ENCODE measurements at places on chromosomes 7 and 10.

DNA sequence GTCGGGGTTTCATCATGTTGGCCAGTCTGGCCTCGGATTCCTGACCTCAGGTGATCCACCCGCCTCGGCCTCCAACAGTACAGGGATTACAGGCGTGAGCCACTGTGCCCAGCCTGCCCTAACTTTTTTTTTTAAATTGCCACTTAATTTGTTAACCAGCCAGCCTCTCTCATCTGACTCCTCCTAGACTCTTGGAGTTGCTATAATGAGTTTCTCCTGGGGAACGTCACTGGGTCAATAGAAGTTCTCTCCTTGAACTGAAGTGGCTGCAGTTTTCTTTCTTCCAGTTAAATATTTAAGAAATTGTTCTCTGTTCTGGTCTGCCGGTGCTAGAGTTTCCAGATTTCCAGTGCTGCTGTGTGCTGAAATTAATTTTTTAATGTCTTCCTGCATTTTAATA is 27.6 kb downstream of the NEUROD6 start:
- DNase-seq: no peak

- DNase-seq: no peak
Measured at GRCh38 chr7:105295596-105296352, 92.9 kb downstream of the SRPK2 start.

DNA sequence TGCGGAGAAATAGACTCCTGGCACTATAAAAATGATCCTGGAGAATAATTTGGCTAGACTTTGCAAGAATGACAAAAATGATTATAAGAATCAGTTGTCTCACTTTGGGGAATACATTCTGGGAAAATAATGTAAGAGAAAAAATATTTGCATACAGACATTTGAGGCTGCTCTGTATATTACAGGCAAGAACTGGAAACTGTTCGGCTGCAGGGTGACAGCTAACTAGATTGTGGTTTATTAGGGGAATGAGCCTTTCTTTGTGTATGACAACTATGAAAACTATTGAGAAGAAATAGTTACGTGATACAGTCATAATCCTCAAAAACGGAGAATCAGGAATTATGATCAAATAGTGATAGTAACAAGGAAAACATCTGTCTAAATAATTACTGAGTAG is 8.6 kb downstream of the TRIM56 start:
- no peak for DNase-seq

DNA sequence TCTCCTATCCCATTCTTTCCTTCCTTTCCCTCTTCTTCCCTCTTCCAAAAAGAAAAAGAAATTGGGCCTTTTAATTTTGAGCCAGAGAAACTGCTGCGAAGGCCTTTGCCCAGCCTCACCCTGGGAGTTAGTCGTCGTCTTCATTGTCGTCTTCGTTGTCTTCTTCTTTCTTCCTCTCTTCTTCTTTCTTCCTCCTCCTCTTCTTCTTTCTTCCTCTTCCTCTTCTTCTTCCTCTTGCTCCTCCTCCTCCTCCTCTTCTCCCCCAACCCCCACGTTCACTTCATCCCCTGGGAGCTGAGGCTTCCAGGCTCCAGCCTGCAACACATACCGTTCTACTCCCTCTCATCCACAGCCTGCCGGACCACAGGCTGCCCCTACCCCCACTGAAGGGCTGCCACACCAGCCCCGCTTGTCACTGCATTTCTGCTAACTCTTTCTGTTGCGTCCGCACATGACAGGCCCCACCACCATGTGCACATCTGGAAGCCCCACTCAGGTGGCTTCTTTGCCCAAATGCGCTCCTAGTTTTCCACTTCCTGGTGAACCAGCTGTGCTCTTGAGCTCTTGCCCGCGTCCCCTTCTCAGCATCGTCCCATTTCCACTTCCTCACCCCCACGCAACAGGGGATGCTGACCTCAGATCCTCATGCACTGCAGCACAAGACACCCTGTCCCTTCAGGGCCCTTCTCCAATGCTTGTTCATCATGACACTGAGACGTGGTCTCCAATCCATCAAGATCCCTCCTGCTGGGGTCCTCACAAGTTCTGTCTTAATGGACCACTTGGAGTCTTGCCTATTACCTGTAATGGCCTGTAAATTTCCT is 94.9 kb upstream of the SH2B2 start:
- no peak for DNase-seq

- no peak for DNase-seq
Measured at GRCh38 chr7:16402091-16402490, 19.2 kb downstream of the CRPPA start.

GRCh38 chr7:157710396-157710795 is 373.6 kb downstream of the DNAJB6 start:
- DNase-seq: no peak

DNA sequence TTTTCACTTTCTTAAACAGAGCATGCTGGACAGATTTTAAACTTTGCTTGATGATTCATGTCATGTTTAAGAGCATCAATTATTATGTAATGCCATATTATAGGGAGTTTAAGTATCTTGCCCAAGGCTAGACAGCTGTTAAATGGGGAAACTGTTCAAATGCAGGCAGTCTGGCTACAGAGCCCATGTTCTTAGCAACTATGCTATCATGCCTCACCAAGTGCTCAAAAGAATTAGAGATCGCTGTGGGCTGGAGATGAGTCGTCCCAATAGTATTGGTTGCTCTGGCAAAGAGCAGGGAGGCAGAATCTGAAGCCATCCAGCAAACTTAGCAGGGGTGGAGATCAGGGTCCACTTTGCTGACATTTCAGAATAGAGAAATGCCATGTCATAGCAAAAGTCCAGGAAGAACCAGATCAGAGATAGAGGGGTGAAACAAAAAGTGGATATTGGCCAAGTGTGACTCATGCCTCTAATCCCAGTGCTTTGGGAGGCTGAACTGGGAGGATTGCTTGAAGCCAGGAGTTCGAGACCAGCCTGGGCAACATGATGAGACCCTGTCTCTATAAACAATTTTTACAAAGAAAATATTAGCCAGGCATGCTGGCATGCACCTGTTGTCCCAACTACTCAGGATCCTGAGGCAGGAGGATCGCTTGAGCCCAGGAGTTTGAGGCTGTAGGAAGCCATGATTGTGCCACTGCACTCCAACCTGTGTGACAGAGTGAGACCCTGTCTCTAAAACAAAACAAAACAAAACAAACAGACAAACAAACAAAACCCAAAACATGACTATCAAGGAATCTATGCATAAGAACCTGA is 57.8 kb downstream of the BAMBI start:
- no peak for DNase-seq

DNA sequence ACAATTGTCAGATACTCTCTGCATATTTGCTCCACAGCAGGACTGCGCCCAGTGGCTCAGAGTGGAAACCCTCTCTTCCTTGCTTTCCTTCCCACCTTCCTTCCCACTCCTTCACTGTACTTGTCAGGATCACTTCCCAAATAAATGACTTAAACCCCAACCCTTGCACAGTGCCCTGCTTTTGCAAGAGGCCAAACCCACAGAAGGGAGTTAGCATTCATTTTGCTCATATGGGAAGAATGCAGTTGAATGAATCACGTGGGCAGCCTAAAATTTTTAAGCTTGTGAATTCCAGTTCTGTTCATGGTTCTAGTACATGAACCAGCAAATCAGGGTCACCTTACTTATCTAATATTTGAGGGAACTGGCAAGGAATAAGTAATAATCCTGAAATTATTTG is 47.7 kb upstream of the SFMBT2 start:
- DNase-seq: no peak

DNA sequence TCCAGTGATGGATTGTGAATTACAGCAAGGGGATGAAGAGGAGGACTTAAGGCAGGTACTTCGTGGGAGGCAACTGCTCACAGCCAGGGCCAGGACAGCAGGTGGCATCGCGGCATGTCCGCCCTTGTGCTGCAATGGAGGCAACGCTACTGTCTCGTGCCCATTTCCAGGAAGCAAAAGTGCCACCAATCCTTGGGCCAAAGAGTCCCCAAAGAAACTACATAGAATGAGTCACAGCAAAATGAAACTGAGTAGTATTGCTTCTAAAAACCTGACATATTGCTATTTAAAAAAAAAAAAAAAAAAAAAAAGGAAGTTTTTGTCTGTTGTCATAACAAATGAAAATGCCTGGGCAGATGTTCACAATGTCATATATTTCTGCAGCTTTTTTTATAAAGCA is 46.6 kb downstream of the RSU1 start:
- no peak for DNase-seq

DNA sequence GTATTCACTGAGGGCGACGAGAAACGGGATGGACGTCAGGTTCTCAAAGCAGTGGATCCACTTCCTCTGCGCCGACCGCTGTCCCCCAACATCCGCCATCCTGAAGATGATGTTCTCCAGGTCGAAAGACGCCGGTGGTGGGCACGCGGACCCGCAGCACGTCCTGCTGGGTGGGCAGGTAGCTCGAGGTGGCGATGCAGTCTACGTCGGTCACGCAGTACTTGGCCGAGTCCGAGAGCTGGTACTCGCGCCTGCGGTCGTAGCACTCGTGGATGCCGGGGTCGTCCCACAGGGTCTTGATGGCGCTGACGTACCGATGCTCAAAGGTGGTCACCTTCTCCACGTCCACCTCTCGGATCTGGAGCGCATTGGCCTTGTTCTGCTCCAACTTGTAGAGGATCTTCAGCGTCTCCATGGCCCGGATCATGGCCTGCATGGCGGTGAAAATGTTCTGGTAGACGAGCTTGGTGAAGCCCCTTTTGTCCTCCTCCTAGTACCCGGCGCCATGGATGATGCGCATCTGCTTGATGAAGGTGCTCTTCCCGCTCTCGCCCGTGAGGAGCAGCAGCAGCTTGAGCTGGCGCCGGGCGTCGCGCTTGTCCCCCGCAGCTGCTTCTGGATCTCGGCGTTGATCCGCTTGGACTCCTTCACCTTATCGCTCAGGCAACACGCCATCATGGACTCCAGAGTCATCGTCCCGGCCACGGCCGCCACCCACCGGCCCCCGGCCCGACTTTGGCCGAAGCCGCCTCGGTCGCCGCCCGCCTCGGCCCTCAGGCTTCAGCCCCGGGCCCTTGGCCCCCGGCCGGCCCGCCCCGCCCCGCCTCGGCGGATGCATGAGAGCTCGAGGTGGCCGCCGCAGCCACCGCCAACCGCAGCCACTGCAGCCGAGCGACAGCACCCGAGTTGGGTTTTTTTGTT is 122.9 kb upstream of the KCTD7 start:
- DNase-seq: no peak

DNA sequence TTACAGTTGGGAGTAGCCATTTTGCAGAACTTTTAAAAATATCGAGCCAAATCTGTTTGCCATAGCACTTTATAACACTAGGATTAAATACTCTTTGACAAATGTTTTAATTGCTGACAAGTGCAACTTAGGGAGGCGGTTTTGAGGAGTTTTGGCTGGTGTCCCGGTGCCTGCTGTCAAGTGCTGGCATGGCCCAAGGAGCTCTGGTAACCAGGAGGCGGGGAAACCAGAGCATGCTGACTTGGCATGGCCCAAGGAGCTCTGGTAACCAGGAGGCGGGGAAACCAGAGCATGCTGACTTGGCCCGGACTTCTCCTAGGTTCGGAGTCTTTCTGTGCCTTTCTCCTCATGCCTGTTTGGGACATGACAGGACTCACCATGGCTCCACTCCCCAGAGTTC is 30.8 kb upstream of the ZNF32 start:
- DNase-seq: no peak

DNA sequence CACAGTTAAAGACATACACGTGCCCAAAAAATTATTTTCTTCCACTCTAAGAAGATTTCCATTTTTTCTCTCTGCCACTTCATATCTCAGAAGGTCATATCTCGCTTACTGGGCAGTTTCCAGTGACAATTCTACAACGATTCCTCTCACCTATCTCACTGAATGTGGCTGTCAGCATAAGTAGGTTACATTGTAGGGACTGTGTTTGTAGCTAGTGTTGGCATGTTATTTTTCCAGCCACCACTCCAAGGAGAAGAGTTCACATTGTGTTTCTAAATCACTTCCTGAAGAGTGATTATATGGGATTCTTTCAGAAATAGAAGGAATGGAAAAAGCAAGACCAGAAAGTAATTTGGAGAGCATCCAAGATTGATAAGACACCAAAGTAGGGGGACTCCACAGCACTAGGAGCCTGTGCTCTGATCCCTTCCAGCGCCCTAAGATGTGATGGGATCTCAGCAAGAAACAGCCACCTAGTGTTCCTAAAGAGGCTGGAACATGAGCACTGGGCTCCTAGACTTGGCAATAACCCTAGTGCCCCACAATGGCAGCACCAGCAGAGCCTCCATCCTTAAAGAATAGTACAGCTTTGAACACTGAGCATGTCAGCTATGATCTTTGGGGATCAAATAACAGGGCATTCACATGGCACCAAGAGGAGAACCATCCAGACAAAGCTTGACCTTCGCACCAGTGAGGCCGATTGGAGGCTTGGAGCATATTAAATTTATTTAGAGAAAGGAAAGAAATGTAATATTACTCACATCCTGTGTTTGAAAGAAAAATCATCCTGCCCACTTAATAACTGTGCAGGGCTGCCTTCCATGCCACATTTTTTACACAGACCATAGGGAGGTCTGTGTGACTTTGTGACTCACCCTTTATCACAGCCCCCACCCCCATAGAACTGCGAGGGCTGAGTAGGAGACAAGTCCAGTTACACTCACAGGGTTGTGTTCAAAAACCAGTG is 51.8 kb downstream of the CAV1 start:
- DNase-seq: no peak

GRCh38 chr7:123977081-123977480 is 52.0 kb downstream of the SPAM1 start:
- no peak for DNase-seq

DNA sequence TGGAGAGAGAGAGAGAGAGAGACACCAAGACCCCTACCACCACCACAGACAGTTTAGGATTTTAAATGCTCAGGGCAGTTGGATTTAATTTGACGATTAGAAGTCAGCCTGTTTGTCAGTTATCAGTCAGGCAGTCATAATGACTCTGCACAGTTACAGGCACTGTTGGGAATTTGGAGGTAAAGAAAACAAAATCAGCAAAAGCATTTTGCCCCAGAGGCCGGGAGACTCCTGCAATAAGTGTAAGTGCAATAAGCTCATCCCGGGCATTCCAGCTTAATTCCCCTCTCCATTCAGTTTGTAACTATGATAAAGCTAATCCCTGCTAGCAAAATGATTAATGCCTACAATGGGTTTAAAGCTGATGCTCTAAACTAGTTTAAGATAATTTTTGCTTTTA is 13.5 kb downstream of the SEMA3C start:
- DNase-seq: no peak

DNA sequence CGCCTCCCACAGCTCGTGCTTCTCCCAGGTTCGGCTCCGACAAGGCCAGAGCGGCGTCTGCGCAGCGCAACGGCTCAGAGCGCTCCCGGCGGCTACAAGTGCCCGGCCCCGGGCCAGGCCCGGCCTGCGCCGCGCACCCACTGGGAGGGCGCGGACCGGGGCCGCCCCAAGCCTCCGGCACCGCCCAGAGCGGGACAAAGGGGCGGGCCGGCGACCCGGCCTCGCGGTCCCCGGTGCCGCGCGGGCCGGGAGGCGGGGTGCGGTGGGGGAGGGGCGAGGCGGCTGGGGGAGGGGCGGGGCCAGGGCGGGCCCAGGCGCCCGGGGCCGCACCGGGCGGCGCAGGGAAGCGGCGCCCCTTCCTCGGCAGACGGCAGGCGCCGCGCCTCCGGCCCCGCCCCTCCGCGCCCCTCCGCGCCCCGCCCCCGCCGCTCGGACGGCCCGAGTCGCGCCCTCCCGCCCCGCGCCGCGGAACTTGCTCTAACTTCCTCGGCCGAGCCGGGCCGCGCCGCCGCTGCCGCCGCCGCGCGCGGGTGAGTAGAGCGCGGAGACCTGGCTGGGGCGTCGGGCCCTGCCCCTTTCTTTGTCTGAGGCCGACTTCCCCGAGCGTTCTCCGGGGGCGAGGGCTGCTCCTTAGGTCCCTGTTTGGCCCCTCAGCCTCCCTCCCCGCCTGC is at the start of gene TSPAN14:
Gene TSPAN14 (plus strand): TSS at position 469 of the 671 bp plus-strand sequence. CDS start 34,924 bp downstream, outside the sequence.
- peak; percentile 19 for DNase-seq
